ENCODE measurements at places on chromosomes 5 and 9.

GRCh38 chr9:82127465-82127864 is 138.9 kb downstream of the SPATA31D1 start:
- no peak for DNase-seq

DNA sequence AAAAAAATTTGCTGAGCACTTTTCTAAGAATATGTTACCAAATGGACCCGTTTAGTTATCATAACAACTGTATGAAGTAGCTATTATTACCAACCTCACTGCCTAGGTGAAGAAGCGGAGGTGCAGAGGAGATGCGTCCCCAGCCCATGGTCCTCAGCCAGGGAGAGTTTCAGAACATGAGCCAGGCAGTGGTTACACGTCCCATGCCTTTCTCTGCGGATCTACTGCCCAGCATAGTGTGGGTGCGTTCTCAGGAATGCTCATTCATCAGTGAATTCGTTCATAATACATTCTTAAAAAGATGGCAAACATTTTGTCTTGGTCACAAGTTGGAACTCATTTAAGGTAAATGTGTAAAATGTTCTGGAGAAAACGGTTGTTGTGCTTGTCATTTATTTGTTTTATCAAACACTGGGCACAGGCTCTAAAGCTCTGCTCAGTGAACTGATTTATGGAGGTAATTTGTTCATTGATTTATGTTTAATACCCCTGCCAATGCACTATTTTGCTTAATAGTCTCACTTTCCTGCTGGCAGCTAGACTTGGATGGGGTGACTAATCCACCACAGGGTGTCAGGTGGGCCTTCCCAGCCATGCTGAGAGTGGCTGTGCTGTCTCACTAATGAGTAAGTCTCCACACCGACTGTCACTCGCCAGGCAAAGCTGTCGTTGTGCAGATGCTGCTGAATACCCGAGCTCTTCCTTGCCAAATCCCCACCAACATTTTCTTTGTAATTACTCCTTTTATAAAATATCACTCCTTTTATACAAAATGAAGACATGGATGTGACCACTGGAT is 248.8 kb downstream of the TENT4A start:
- DNase-seq, result no peak

DNA sequence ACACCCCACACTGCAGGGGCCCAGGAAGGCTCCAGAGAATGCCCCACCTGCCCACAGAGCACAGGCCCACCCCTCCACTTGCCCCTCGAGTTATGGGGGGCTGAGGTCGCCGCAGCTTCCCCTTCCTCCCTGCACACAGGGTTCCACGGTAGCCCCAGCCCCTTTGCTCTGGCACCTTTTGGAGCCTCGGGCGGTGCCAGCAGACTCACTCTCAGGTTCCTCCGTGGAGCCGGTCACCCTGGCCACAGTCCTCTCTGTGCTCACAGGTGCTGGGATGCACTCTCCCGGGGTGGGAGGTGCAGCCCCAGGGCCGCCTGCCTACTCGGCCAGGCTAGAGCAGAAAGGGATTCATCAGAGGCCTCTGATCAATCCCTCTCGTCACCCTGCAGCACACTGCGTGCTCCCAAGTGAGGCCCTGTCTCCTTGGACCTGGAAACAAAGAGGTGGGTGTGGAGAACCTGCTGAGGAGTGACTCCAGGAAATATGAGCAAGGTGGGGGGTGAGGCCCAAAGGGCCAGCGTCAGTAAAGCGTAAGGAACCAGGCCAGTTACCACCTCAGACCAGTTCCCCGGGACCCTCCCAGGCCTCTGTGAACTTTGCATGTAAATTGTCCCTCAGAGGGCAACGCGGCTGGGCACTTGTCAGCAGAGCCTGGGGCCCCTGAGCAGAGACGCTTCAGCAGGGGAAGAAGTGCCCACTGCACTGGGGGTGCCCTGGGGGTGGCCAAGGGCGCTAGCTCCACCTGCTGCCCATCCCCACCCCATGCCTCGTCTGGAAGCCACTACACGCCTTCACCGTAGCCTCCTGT is 167.8 kb downstream of the OLFM1 start:
- DNase-seq, result no peak

GRCh38 chr5:116542619-116543018 is 32.0 kb downstream of the SEMA6A start:
- DNase-seq, result no peak

- DNase-seq, result no peak
Observed at GRCh38 chr5:3336666-3337065, 259.0 kb upstream of the IRX1 start.
